ENCODE measurements at places on chromosomes 11 and 22.

GRCh38 chr11:35907648-35908431, 36.0 kb upstream of the LDLRAD3 start:
- no peak for DNase-seq

- DNase-seq: no peak
These were observed 893 bp downstream of the SLC36A4 start for GRCh38 chr11:93196816-93197379.

DNA sequence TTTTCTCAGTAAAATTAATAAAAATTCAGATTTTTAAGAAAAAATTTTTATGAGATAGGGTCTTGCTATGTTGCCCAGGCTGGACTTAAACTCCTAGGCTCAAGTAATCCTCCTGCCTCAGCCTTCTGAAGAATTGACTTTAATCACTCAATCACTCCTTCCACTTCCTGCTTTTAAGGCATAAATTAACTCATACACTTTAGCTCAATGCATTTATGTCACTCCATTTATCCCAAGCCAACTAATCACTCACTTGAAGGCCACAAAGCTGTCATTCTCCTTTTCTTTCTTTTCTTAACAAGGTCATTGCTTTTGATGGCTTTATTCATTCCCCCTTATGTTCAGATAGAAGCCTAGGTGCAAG, 877 bp downstream of the ALG9 start:
- DNase-seq: no peak

DNA sequence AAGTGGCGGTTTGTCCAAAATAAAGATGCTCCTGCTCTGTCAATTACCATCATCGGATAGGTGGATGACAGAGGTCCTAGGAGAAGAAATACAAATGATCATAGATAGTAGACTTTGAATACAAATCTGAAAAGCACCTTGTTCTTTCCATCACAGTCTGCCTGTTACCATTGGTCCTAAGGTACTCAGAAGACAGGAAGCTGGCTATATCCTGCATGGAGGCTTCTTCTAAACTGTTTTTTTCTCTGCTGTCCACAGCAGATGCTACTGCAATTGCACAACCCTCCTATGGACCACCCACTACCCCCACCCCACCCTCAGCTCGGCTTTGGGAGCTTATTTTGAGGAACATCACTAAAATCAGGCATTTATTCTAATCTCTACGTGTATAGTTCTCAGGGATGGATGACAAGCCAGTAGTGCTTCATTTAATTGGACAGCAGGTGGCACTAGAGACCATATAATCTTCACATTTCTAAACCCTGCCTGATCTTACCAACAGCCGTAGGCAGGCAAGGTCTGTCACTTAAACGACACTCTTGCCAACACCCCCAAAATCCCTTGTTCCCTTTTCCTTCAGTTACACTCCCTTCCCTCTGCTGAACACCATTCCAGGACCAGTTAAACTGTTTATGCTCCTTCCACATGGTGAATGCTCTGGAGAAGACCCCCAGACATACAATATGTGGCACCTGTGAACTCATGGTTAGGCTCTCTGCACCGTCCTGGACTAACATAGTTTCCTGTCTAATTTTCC, 6.6 kb upstream of the PTS start:
- DNase-seq: no peak

- DNase-seq: no peak
These were observed 31.3 kb downstream of the SERPINH1 start for GRCh38 chr11:75593286-75593915.

GRCh38 chr11:6561288-6561687, 42.1 kb downstream of the RRP8 start:
- DNase-seq: no peak
